ENCODE measurements at places on chromosomes 1 and 21.
A peak's percentile ranks its signal among the peaks of the same experiment; 100 is the strongest.

- DNase-seq, result no peak
Observed at GRCh38 chr1:41927118-41927517, 8.4 kb upstream of the HIVEP3 start.

GRCh38 chr1:205676002-205676401 lies 4.3 kb downstream of the SLC45A3 start:
- no peak for DNase-seq

DNA sequence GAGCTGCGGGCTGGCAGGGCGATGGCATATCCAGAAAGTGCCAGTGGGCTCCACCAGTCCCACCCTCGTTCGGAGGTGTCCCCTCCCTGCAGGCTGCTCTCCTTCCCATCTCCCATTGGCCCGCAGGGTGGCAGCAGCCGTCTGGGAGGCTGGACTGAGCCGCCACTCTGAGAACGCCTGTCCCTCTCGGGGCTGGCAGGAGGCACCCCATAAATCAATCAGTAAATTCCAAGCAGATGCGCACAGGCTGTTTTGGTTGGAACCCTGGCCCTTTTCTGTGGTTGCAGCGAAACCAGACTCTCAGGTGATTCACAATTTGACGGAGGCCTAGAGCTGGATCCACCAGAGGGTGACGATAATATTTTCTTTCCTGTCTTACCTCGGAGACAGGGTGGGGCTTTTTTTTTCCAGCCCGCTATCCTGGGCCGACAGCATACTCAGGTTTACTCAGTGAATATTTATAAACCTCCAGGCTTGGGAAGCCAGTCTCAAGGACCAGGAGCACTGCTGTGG lies 99.7 kb downstream of the GLIS1 start:
- peak; percentile 76 for DNase-seq

DNA sequence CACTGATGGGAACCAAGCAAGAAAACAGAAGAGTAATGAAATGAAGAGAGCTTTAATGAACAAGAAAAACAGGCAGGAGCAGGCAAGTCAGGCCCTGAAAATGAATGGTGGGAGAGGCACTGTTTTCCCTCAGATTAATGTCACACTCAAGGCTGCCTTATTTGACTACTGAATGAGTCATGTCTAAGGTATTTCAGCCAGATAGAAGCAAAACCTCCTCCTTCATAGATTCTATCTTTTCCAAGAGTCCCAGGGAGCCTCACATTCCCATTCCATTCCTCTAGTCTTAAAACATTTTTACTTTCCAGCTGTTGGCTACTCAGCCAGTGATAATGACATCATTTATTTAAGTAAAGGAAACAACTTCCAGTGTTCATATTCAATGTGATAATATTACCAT lies 228.4 kb upstream of the NRIP1 start:
- peak; percentile 87 for DNase-seq

DNA sequence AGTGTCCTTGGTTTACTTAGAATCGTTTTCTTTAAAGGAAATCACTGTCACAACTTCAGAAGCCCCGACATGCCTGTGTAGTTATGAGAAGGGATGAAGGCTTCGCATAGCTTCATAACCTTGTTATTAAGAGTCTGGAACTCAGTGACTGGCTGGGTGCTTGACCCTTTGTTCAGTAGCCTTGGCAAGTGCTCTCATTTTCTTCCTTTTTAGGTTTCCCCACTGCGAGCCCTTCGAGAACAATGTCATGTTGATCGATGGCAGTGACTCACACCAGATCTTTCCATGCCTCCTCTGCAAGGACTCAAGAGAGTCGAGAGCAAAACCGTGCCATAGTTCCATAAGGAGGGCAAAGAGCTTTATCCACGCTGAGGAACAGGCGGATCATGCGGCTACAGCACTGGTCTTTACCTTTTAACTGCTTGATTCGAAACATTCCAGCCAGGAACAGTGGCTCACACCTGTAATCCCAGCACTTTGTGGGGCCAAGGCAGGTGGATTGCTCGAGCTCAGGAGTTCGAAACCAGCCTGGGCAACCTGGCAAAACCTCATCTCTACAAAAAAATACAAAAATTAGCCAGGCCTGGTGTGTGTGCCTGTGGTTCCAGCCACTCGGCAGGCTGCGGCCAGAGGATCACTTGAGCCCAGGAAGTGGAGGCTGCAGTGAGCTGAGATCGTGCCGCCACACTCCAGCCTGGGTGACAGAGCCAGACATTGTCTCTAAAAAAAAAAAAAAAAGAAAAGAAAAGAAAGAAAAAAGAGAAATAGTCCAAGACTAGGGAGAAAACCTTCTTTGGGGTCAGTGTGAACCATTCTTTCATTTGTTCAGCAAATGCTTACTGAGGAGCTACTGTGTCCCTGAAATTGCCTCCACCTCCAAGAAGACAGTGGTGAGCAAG lies 95.4 kb upstream of the ERRFI1 start:
- no peak for DNase-seq

GRCh38 chr1:24709791-24710441 lies 35.3 kb upstream of the CLIC4 start:
- DNase-seq, result no peak

- peak; percentile 97 for DNase-seq
Observed at GRCh38 chr1:34066981-34067603, 97.9 kb downstream of the CSMD2 start.

DNA sequence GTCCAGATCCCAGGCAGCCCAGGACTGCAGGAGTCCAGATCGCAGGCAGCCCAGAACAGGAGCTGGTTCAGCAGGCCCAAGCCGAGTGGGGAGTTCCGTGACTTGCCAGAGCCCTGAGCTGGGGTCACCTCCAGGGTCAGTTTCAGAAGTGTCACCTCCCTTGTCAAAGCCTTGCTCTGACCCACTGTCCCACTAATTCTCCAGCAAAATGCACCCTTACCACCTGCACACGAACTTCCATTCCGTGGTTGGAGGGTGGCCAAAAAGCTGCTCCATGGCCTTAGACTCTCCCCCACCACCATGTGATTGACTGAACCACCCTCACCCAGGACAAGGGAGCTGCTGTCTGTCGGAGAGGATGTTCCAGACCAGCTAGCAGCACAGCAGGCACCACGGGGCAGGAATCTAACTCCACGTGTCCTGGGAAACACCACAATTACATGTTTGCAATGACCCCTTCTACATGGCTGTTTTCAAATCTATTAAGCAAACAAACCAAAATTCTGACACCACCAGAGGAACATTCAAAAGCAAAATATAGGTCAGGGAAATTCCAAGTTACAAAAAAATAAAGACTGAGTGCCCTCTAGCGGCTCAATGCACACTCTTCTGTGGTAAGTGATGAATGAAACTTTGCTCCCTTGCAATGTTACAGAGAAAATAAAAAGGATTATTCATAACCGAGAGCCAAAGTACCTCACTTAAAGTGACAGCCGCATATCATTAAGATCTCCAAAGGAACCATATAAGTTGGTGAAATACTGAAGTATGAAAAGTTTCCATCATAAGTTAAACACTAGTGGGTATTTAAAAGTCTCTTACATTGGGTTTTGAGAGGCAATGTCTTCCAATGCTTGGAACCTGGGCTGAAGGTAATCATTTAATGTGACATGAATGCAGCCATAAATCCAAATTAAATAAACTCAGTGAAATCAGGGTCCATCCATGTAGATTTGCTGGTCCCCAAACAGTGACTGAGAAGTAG lies 76.3 kb downstream of the NPHP4 start:
- peak; percentile 69 for DNase-seq

GRCh38 chr1:197184190-197184589 lies 37.7 kb upstream of the ASPM start:
- peak; percentile 32 for DNase-seq

DNA sequence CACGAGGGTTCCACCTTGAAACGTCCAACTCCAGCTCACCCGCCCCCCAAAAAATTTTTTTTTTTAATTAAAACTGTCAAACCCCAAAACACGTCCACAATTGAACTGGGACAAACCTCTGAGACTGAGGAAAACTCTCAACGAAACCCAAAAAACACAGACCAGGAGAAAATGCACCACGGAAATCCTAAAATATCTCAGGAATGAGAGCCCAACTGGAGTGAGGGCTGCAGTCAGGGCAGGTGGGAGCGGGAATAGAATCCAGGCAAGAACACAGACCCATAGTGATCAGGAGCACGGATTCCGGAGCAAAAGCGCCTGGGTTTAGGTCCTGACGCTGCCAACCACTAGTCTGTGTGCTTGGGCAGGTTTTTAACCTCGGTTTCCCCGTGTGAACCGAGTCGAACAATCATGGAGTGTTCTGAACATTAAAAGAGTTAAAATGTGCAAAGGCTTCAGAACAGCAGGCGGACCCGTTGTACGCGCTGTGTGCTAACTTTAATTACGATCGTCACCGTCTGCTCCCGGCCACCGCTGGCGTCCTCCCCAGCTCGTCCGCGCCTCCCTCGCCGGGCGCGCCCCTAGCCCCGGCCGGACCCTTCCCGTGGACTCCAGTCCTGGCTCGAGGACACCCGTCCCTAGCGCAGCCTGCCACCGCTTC lies 624 bp downstream of the ARHGAP29 start:
- DNase-seq, result peak; percentile 71

- no peak for DNase-seq
Observed at GRCh38 chr1:245338485-245338877, 183.7 kb downstream of the KIF26B start.

GRCh38 chr1:236530959-236531358 lies 7.2 kb downstream of the LGALS8 start:
- no peak for DNase-seq

All from GM23248 (cell line).